ENCODE measurements at places on chromosomes 7 and 10.
A peak's percentile ranks its signal among the peaks of the same experiment; 100 is the strongest.

- DNase-seq: no peak
These were observed 93.8 kb downstream of the PRKCQ start for GRCh38 chr10:6486309-6486708.

- peak; percentile 54 for DNase-seq
These were observed 51.9 kb upstream of the ABLIM1 start for GRCh38 chr10:114709984-114710383.

DNA sequence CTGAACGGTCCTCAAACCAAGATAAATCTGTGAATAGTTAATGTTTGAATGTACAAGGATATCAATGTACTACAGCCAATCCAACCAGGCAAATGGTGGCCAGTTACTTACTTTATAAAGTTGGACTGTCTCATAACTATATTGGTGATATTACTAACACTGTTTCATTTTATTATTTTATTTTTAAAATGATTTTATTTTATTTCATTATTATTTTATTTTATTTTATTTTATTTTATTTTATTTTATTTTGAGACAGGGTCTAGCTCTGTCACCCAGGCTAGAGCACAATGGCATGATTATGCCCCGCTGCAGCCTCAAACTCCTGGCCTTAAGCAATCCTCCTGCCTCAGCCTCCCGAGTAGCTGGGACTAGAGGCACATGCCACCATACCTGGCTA, 6.8 kb downstream of the IL15RA start:
- no peak for DNase-seq

- no peak for DNase-seq
These were observed 72.0 kb downstream of the VWA2 start for GRCh38 chr10:114311023-114311422.

DNA sequence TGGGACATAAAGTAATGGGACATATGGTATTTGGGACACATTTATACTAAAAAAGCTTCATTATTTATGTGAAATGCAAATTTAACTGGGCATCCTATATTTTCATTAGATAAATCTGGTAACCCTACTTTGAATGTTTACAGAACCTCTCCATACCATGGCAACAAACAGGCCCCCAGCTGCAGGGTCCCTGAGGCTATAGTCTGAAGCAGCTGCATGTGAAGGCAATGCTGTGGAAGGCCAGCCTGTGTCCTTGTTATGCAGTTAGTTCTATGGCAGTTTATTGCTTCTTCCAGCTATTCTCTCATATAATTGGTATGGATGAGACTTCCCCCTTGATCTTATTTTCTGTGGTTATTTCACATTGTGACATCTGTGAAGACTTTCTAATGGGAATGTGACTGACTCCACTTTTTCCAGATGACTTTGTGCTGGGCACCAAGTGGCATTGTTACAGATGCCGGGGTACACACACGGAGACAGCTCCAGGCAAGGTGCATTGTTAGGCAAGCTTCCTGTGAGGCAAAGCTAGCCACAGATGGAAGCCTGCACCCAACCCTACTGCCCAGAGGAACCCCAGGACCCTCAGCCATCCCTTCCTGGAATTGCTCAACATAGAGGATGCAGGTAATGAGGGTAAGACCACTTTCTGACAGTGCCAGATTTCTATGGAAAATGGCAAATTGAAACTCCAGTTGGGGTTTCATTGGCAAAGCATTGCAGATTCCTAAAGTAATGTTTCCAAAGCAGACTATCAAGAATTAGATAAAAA, 49.5 kb upstream of the ADAM12 start:
- no peak for DNase-seq

- DNase-seq: no peak
These were observed 26.4 kb upstream of the HSPA12A start for GRCh38 chr10:116768786-116769185.

GRCh38 chr7:130342701-130343380, 1.8 kb upstream of the CPA5 start:
- no peak for DNase-seq

GRCh38 chr7:85887133-85887532, 700.3 kb upstream of the SEMA3D start:
- DNase-seq: no peak

DNA sequence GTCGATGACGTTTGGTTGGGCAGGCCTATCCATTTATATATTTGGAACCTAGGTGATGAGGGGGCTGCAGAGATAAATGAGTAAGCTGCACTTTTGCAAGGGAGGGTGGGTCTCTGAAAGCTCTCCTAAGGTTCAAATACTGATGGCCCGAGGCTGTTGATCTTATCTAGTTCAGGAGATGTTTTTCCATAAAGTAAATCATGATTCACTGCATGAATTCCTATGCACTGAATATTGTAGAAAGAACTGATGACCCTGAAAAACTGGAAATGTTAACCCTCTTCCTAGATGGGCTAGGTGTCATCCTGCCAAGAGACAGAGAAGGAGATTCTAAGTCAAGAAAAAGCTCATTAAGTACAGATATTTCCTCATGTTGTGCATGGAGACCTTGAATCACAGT, 459.9 kb downstream of the PLXNA4 start:
- DNase-seq: no peak

GRCh38 chr10:18759575-18759974, 100.3 kb downstream of the ARL5B start:
- no peak for DNase-seq

GRCh38 chr10:20694296-20694695, 202.8 kb downstream of the NEBL start:
- no peak for DNase-seq

DNA sequence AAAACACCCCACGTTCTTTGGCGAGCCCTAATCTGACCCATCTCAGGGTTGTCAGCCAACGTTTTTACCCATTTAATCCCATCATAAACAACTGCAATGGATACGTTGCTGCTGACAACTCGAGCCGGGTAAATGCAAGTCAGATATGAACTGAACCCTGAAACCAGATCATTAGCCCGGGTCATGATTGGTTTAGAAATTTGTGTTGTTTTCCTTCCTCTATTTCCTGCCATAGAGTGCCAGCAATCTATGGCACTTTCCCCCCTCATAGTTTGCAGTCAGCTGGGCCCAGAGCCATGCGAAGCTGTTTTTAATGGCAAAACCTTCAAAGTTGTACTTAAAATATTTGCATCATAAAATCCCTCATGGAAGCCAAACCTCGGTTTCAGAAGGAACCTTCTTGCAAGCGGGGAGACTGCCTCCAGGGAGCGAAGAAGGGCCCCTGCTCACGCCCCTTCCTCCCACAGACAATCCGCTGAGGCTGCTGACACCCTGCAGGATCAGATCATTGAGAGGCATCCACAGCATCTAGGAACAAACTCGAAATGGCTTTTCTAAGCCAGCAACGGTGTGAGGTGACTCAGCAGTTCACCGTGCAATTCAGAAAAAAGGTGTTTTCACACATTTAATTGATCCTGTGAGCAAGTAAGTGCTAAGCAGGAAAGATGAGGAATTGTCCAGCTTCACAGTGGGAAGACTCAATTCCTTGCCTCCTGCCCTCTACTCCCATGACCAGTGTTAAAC, 710.1 kb downstream of the PARD3 start:
- no peak for DNase-seq

- no peak for DNase-seq
These were observed 51.2 kb upstream of the CFAP46 start for GRCh38 chr10:132993271-132994184.

- DNase-seq: no peak
These were observed 101.5 kb upstream of the ANK3 start for GRCh38 chr10:60491162-60491561.

DNA sequence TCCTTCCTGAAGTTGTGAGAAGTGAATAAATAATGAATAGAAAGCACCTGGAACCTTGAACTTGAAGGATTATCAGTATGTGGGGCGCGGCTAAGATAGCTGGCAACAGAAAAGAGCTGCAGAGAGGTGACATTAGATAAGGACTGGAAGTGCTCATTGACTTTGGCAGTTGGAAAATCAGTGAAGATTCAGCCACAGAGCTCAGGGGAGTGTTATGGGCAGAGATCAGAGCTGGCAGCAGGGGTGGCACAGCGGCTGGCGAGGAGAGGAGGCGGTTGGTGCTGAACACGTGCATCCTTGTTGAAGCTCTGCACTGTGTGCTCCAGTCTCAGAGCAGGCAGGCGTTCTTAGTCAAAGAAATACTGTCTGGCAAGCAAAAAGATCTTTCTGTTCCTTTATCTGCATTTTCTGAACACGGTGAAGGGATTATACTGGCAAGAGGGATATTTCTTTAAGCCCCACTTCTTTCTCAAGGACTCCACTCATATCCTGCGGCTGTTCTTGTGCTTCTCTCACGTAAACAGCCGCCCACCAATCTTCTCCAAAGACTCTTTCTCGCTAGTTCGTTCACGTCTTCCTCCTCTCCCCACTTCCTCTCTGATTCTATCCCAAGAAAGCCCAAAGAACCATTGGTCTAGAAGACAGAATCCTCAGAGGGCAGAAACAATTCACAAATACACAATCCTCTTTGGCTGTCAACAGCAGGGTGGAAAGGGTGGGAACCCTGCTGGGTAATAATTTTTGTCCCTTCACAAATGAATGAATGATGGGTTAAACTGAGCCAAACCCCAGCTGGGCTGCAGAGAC, 38.6 kb upstream of the ADD3 start:
- no peak for DNase-seq

DNA sequence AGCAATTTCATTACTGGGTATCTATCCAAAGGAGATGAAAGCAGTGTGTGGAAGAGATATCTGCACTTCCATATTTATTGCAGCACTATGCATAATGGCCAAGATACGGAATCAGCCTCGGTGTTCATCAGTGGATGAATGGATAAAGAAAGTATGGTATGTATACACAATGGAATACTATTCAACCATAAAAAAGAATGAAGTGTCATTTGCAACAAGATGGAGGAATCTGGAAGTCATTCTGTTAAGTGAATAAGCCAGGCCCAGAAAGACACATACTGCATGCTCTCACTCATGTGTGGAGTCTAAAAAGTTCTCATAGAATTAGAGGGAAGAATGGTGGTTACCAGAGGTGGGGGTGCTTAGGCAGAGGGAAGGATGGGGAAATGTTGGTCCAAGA, 35.3 kb downstream of the CREM start:
- no peak for DNase-seq

GRCh38 chr7:93765475-93765874, 125.1 kb downstream of the TFPI2 start:
- peak; percentile 18 for DNase-seq

DNA sequence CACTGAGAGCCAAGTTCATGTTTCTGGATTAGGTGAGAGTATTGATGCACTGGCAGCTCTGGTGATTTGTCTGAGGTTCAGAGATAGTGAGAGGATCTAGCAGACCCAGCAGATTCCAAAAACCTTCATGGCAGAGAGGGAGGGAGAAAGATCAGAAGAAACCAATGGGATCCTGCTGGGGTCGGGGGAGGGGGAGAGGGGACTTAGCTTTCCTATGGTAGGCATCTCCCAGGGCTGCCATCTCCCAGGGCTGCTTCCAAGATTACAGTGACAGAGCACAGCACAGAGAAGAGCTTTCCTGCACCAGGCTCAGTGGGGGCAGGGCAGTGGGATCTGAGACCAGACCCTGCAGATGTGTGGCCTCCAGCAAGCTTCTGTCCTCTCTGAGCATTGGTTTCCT, 76.8 kb upstream of the GDF10 start:
- DNase-seq: no peak

DNA sequence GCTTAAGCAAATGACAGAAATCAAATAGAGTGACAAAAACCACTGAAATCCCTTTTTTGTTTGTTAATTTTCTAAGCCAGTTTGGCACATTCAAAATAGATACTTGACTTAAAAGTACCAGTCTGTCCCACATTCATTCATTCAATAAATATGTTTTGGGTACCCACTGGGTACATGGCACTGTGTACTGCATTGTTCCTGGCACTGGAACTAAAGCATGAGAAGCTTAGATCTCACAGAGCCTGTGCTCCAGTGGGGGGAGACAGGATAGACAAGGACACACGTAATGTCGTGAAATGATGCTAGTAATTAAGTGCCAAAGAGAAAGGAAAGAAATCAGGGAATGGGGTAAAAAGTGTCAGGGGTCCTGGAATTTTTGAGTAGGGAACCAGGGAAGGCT, 13.0 kb downstream of the MTURN start:
- no peak for DNase-seq

DNA sequence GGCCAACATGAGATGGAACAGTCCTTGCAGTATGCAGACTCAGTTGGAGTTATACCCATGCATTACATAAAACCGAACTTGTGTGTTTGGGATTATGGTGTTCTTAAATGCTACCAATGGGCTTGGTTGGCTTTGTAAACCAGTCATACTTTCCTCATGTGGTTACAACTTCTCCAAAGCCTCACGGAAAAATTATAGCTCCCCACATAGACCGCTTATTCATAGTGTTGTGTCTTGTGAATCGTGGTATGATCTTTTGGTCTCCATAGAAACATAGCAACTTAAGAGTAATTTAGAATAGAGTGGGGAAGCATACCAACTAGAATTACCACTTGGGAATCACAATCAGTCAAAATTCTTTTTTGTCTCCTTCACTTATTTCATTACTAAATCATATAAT, 112.3 kb upstream of the FZD1 start:
- DNase-seq: peak; percentile 7

DNA sequence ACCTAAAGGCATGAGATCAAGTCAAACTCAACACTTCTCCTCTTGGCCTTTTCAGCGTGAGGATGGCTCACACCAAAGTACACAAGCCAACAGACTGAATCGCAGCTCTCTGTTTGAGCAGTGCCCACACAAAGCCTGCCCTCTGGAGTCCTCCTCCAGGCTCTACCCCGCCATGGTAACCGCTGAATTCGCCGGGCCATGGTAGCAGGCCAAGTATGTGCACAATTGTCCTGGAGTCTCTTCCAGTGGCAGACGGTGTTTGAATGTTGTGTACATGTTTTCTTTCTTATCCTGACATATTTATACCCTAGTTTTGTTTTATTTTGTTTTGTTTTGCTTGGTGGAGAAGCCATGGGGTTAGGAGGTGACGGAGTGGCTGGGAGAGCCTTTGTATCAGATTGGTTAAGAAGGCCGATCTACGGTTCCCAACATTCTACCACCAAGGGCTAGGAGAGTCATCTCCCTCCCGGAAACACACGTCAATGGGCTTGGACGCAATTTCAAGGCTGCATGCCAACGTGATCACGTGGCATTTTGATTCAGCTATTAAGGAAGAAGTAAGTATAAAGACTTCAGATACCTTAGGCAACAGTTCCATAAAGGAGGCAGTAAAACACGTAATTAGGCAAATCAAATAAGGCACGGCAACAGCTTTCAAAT, 12.1 kb upstream of the SHH start:
- DNase-seq: peak; percentile 35

GRCh38 chr7:123682690-123683089, 27.0 kb downstream of the LMOD2 start:
- peak; percentile 69 for DNase-seq

DNA sequence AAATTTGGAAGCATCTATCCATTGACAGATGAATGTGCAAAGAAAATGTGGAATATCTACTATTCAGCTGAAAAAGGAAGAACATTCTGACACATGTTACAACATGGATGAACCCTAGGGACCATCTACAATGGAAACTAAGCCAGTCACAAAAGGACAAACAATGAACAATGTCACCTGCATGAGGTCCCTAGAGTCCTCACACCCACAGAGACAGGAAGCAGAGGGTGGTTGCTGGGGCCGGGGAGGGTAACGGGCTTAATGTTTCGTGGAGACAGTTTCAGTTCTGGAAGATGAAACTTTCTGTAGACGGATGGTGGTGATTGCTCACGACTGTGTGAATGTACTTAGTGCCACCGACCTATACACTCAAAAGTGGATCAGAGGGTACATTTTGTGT, 282.9 kb downstream of the ADARB2 start:
- DNase-seq: no peak

GRCh38 chr10:132036153-132036886, 29.4 kb upstream of the JAKMIP3 start:
- peak; percentile 7 for DNase-seq
